ENCODE measurements at places on chromosomes 1 and 21.

DNA sequence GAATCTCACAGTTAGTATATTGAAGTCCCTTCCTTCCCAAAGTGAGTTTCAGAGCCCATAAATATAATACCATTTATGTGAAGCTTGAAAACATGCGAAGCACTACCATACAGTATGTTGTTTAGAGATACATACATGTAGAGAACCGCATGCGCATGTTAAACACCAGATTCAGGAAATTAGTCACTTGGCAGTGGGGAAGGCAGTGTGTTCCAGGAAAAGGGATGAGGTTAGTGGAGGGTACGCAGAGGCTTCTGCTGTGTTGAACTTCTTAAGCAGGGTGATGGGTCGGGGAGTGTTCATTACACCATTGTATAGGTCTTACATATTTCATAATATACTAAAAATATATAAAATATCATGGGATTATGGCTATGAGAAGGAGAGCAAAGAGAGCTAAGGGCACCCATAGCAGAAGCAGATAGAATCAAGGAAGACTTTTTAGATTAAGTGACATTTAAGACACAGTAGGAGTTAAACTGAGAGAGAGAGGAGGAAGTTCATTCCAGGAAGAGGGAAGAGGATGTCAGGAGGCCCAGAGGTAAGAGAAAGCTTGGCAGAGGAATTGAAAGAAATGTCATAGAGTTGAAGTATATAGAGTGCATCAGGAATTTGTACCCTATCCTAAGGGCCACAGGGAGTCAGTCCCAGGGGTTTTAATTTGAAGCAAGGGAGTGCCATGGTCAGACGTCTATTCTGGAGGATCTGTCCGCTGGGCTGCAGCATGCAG lies 43.5 kb upstream of the SARS1 start:
- no peak for DNase-seq

- no peak for DNase-seq
These were observed 50.5 kb downstream of the ATG4C start for GRCh38 chr1:62834400-62834961.

DNA sequence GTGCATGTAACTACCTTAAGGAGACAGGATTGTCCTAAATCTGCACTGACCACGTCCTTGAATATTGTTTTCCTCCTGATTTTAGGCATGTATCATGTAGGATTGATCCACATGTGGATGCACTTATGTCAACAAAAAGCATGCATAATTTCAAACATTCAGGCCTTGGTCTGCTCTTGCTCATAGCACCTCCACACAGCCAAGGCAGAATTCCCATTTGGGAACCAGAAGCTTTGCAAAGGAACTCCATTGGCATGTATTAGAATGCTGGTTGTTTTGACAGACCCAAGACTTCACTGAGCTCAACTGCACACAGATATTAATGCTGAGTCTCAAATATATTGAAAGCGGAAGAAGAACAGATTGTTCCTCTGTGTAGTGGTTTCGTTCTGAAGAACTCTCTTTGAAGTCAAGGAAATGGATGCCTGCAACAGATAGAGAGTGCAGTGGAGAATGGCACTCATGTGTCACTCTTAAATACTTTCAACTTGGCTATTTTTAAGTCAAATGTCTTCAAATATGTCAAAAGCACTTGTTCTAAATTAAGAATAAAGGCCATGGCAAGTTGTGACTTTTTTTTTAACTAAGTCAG lies 387.6 kb downstream of the LTN1 start:
- DNase-seq: no peak

DNA sequence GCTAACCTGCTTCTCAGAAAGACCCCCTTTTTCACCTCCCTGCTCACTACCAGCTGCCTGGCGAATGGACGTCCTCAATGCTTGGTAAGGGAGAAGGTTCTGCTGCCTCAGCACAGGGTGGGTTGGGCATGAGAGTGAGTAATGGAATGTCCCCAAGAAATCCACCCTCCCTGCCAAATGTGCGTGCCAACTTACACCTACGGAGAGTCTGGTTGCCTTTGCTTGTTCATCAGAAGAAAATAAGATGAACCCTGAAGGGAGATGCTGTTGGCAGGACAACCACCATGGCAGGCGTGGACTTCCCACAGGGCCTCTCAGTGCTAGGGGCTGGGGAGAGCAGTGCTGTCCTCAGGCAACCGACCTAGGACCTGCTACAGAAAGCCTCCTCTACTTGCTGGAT lies 106.0 kb downstream of the XCL2 start:
- DNase-seq: no peak

GRCh38 chr1:52906135-52906603 lies 15.4 kb downstream of the ECHDC2 start:
- DNase-seq: no peak

GRCh38 chr1:56531624-56532349 lies 47.6 kb downstream of the PLPP3 start:
- no peak for DNase-seq

DNA sequence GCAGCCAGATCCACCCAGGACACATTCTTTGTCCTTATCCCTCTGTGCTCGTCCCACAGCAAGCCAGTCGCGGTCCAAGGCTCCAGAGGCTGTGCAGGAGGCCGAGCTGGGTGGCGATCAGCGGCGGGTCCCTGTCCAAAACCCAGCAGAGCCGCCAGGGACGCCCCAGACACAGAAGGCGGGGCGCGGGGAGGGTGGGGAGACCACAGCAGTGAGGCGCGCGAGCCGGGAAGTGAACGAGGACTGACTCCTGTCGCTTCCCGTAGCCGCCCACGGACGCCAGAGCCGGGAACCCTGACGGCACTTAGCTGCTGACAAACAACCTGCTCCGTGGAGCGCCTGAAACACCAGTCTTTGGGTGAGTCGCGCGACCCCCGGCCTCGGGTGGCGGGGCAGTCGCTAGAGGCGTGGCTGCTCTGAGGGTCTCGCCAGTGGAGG lies at the start of gene LGALS8:
TSS of gene LGALS8 (plus strand) at position 279 of the 438 bp plus-strand sequence. CDS start 2,089 bp downstream, outside the sequence.
- DNase-seq: peak; percentile 90

GRCh38 chr1:42777852-42778251 lies 6.9 kb upstream of the TMEM269 start:
- peak; percentile 44 for DNase-seq

DNA sequence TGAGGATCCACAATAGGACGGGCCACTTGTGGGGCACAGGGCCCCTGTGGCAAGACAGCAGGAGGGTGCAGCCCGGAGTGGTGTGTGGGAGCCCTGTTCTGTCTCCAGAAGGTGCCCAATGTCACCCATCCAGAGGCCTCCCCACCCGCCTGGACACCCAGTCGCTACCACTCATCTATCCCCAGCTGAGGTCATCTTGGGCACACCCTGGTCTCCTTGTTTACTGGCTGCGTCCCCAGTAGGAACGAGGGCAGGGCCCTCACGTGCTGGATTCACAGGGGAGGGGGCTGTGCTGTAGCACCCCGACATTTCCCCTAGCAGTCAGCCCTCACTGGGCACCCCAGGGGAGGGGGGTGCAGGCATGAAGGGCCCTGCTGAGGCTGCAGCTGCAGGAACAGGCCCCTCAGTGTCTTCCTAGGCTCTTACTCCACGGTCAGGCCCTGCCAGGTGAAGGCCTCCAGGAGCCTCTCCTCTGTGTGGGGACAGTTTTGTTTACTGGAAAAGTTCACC lies 2.3 kb upstream of the TNNT2 start:
- DNase-seq: no peak

DNA sequence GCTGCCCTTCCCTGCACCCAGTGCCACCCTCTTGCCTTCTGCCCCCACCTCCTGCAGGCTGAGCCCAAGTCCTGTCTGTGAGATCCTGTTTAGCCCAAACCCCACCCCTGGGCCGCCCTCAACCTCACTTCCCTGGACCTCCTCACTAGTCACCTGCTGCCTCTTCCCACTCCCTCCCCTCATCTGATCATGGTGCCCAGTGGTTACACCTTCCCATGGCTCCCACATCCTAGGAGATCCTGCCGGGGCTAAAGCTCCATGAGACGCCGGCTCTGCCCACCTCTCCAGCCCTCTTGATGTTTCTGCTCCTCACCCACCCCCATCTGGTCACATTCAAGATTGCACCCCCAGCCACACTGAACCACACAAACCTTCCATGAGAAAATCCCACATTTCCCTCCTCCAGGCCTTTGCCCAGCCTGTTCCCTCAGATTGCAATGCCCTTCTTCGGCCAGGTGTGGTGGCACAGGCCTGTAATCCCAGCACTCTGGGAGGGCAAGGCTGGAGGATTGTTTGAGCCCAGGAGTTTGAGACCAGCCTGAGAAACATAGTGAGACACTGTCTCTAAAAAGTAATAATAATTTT lies 17.0 kb downstream of the TTC39A start:
- DNase-seq: peak; percentile 49

DNA sequence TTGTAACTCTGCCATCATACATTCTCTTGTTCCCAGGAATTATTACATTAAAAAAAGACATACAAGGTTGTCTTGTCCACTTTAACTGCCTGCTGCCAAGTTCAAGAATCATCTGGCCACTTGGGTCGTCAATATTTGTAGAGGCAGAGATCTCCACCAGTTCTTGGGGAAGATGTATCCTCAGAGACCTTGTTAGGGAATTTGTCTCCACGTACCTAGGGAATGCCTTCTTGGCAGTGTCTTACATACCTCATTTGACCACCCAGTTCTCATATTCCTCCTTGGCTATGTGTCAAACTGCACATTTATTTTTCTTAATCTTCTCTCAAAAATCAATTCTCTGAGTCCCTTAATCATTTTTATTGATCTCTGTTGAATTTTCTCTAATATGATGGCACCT lies 266.0 kb downstream of the SPATA17 start:
- DNase-seq: no peak

GRCh38 chr1:1971688-1972087 lies 31.9 kb downstream of the CFAP74 start:
- DNase-seq: no peak

DNA sequence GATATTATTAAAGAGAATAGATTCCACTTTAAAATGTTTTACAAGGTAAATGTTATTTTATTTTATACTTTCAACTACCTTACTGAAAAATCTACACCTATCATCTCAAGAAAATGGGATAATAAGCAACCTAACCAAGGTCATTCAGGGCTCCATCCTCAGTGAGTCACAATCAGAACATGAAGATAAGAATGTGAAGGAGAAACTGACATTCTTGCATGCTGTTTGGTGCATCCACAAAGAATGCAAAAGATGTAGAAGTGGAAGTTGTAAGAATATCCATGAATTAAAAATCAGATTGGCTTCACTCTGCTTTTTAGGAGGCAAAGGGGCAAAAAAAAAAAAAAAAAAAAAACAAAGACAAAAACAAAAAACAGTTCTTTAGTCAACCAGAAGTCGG lies 6.5 kb downstream of the WARS2 start:
- peak; percentile 71 for DNase-seq

DNA sequence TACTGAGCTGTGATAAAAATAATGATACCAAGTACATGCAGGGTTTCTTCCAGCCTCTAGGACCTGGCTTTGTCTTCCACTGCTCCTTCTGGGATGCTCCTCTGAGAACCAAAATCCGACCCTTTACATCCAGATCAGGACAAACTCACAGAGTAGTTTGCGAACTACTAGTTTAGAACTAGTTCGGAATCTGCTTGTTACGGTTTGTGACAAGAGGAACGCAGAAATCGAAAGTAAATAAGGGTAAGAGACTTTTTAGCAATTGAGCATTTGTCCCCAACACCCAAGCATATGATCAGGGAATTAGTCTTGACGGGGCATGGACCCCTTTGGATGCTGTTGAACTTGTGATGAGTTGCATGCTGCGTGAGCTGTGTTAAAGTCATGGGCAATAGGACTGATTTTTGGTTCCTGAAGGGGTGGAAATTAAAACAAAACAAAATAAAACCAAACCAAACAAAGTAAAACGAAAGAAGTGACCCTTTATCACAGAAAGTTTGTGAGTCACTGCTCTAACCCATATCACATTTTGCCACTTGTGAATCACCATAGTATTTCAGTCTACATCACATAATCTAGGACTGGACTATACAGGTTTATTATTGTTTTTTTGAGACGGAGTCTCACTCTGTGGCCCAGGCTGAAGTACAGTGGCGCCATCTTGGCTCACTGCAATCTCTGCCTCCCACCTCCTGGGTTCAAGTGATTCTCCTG lies 35.7 kb upstream of the ERRFI1 start:
- no peak for DNase-seq

- DNase-seq: no peak
These were observed 49.8 kb downstream of the HLCS start for GRCh38 chr21:36916718-36917117.

DNA sequence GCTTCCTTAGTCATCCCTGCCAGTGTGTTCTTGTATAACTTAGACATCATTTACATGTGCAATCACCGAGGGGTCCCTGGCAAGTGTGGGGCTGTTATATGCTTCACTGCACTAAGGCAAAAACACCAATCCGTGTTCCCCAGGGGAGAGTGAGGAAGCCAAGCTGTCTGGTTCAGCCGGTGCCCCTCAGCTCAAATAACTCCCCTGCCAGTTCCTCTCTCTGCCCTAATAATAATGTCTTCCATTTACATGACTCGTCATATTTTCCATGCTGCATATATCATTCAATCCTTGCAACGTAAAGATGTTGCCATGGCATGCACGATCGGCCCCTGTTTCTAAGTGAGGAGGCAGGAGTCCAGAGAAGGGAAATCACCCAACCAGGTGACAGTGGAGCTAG lies 24.4 kb upstream of the NDC1 start:
- no peak for DNase-seq

GRCh38 chr1:24391882-24392603 lies 21.5 kb downstream of the STPG1 start:
- DNase-seq: peak; percentile 61

- no peak for DNase-seq
These were observed 5.7 kb upstream of the FTCD start for GRCh38 chr21:46160907-46161632.

DNA sequence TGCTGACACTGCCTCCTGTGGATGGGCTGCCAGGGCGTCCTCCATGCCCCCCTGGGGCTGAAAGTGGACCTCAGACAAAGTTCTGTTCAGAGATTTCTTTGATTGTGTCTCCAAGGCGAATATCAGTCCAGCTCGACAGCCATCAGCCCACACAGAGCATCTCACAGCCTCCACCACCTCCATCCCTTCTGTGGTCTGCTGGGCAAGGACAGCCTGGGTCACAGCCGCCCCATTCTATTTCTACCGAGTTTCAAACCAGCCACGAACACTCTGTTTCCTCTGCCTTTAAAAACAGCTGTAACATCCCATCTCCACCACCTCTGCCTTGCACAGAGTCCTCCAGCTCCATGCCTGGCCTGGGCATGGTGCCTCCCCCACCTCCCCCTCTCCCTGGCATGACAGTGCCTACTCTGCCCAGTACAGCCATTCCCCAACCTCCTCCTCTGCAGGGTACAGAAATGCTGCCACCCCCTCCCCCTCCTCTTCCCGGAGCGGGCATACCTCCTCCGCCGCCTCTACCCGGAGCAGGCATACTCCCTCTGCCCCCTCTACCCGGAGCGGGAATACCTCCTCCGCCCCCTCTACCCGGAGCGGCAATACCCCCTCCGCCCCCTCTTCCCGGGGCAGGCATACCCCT lies 115.5 kb downstream of the FMN2 start:
- no peak for DNase-seq
